ENCODE measurements at places on chromosomes 1 and 21.
A peak's percentile ranks its signal among the peaks of the same experiment; 100 is the strongest.

GRCh38 chr1:24575905-24576587 lies 20.2 kb downstream of the NCMAP start:
- no peak for DNase-seq

DNA sequence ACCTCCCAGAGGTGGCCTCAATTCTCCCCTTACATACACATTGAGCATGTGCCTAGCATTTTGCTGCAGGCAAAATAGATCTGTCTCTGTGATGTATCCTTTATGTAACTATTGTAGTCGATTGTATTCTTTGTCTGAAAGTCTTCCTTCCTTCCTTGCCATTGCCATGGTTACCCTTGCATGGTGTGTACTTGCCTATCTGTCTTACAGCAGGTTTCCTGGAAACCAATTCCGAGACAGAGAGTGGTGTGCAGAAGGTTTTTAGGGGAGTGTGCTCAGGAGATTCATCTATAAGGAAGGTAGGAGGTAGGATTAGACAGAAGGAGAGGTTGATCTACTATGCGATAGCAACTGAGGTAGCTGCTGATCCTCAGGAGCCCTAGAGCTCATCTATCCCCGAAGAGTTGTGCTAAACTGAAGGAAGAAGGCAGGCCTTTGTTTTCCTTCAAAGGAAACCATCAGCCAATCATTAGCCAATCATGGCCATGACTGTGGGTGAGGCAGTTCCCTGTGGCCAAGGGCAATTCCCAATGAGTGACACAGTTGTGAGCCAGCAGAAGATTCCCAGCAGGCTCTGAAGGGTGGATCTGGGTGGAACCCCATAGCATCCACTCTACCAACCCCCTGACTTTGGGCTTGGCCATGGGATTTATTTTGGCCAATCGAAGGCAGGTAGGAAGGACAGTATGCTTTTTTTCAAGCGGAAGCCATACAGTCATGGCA lies 15.0 kb downstream of the CITED4 start:
- DNase-seq, result peak; percentile 73

- DNase-seq, result no peak
Observed at GRCh38 chr1:2405588-2406295, 6.6 kb downstream of the PEX10 start.

DNA sequence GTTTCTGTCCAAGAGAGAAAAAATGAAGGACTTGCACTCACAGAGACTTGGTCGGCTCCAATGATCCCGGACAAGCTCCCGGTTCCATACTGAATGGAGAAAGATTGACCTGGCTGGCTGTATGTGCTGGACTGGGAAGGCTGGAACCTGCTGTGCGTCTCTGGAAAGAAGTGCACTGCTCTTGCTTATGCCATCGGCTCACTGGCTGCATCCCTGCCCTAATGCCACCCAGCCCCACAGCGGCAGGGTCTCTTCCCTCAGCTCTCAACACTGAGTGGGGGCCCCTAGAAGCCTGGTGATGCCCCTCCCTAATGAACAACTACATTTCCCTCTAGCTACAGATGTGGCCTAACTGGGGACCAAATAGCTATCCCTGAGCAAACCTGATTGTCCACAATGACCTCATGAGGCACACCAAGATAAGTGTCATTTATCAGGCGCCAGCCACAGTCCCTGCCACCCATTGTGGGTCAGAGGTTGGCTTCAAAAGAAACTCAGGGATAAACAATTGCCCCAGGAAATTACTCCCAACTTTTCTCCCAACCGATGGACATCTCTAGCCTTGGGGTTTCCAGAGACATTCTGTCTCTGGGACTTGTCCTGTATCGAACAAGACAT lies 2.6 kb downstream of the CTSE start:
- DNase-seq, result no peak

DNA sequence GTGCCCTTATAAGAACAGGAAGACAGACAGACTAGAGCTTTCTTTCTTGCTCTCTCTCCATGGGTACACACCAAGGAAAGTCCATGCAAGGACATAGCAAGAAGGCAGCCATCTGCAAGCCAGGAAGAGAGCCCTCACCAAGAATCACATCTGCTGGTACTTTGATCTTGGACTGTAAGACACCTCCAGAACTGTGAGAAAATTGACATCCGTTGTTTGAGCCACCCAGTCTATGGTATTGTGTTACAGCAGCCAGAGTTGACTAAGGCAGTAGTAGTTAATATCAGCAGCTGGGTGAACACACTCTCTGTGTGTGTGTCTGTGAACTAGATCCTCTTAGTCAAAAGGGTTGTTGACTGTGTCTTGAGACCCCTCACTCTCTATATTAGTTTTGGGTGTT lies 53.8 kb upstream of the PPP2R5A start:
- DNase-seq, result no peak

- DNase-seq, result peak; percentile 6
Observed at GRCh38 chr1:111990878-111991718, 1.6 kb upstream of the KCND3 start.

DNA sequence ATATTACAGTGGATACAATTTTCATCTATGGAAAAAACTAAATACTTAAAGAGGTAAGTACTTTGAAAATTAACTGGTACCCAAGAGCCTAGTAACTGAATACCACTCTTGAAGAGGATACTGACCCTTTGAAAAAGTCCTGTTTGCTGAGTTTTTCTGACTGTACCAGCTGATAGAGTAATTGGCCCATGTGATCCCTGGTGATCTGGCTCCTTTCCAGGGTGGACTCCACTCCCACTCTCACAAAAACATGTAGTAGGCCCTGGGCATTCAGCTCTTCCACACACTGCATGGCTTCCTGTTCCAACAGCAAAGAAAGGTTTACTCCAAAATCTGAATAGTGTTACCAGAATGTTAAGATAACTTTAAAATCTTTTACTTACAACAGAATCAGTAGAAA lies 53.6 kb upstream of the HP1BP3 start:
- peak; percentile 6 for DNase-seq

GRCh38 chr1:59128784-59129227 lies 168.1 kb upstream of the FGGY start:
- peak; percentile 77 for DNase-seq

DNA sequence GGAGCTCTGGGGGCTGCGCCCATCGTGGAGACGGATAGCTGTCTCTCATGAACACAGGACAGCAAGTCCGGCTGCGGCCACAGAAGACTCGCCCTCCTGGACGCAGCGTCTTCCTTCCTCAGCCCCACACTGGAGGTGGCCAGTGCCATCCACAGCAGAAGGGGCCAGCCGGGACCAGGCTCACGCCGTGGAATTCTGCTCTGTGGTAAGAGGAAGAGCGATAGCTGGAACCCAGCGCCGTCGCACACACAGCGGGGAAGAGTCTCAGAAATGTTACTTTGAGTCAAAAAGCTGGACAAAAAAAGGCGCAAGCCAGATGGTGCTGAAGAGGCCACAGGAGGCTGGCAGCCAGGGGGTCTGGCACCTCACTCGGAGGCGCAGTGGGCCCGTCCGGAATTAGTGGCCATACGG lies 113.9 kb upstream of the COL6A1 start:
- no peak for DNase-seq

All from lung microvascular endothelial cell (primary cell).